Psoas muscle (tissue), 8 donors: ENCODE measurements at places on chromosomes 2 and 18. TPM values are rescaled to one million over a fixed set of nuclear protein-coding genes. Genes with fewer than 3 reads are reported as not detected.

HOXD1 gene
- total RNA-seq: not detected

DNA sequence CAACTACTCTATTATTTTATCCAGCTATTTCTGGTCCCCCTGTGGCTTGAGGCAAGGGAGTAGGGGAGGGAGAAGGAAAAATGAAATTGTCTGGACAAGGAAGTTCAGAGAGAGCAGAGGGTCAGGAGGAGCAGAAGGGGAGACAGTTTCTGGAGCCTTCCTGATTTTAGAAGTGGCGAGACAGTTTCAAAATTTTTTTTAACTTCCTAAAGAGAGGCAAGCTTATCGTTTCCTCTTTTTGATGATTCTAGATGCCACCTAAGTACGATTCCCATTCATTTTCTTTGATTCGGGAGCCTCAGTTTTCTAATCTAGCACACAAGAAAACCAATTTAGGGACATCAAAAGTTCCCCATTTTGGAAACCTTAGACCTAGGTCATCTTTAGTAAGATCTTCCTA lies 96.9 kb upstream of the B3GNT2 start:
- H3K27me3 ChIP-seq: no peaks in the 10 kb centered on the region
- H3K4me1 ChIP-seq: peaks cover 3% of the 10 kb centered on the region
- no peak for DNase-seq
- H3K27ac ChIP-seq: no peak overlapping the region

- DNase-seq: no peak
- no peaks in the 10 kb centered on the region for H3K27me3 ChIP-seq
- no peaks in the 10 kb centered on the region for H3K36me3 ChIP-seq
- no peak overlapping the region for H3K27ac ChIP-seq
- no peak overlapping the region for H3K4me3 ChIP-seq
- peaks cover 13% of the 10 kb centered on the region for H3K4me1 ChIP-seq
Observed at GRCh38 chr18:35161485-35161884, 79.3 kb upstream of the ZNF397 start.

DNA sequence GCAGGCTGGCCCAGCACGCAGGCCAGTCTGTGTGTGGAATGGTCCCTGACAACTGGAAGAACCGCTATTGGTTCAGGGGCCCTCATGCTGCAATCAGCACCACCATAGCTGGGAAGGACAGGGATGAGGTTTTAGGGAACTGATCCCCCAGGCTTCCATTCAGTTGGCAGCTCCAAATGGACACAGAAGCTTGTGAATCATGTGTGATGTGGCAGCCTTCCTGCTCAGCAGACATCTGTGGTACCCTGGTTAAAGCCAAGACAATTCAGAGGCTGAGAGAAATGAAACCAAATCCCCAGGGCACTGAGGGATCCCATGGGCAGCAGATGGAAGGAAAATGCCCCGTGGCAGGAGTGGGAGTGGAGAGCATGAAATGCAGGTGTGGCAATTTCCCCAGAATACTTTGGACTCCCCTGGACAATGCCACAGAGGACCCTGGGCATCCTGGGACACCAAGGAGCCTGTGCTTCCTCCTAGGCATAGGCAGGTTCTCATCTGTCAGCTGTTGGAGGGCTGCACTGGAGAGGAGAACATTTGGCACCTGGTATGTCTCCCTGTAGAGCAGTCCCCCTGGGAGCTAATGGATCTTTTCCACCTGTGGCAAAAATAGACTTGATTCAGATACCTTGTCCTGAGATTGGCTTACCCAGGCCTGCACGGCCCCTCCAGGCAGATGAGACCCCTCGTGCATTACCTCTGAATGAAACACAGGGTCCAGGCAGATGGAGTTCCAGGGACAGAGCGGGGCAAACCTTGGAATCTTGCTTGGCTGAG lies 162.2 kb upstream of the BCL2L11 start:
- no peak overlapping the region for H3K4me3 ChIP-seq
- no peaks in the 10 kb centered on the region for H3K27me3 ChIP-seq
- DNase-seq: no peak
- H3K36me3 ChIP-seq: no peaks in the 10 kb centered on the region
- H3K4me1 ChIP-seq: no peaks in the 10 kb centered on the region
- H3K27ac ChIP-seq: no peak overlapping the region

GRCh38 chr2:124437811-124438210 lies 412.7 kb downstream of the CNTNAP5 start:
- H3K4me1 ChIP-seq: no peaks in the 10 kb centered on the region
- no peak for DNase-seq
- no peak overlapping the region for H3K27ac ChIP-seq
- H3K36me3 ChIP-seq: no peaks in the 10 kb centered on the region
- no peak overlapping the region for H3K4me3 ChIP-seq
- no peaks in the 10 kb centered on the region for H3K27me3 ChIP-seq

GALNT5 gene
- not detected for total RNA-seq

DNA sequence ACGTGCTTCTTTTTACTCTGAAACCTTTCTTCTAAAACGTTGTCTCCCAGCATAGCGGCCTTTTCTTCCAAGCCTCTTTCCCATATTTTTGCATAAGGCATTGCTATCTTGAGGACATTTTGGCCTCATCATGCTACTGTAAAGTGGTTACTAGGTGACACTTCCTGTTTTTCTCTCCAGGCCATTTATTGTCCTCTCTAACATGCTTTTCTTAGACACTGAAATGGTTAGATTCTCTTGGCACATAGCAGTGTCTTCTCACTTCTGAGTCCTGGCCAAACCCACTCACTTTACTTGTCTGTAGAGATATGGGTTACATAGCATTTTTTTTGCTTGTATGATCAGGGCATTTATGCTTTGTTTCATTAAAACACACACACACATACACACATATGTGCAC lies 50.1 kb upstream of the KCNH7 start:
- no peak overlapping the region for H3K4me3 ChIP-seq
- H3K36me3 ChIP-seq: no peaks in the 10 kb centered on the region
- no peaks in the 10 kb centered on the region for H3K4me1 ChIP-seq
- H3K27me3 ChIP-seq: no peaks in the 10 kb centered on the region
- no peak overlapping the region for H3K27ac ChIP-seq

DNA sequence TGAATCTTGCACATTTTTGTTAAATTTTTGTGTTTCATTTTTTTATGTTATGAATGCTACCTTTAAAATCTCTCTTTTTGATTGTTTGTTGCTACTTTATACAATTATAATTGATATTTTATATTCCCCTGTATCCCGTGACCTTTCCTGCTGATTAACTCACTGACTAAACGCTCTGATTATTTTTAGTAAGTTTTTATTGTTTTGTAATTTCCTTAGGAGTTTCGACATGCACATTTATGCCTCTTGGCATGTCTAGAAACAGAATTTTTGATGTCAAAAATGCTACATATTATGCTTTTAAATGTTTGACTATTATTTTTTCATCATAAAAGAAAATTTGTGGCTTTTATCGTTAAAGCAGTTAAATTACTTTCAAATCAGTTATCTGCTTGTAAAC lies 1131.6 kb upstream of the TMEFF2 start:
- H3K27ac ChIP-seq: no peak overlapping the region
- no peak overlapping the region for H3K4me3 ChIP-seq
- no peaks in the 10 kb centered on the region for H3K27me3 ChIP-seq
- no peak for DNase-seq

DNA sequence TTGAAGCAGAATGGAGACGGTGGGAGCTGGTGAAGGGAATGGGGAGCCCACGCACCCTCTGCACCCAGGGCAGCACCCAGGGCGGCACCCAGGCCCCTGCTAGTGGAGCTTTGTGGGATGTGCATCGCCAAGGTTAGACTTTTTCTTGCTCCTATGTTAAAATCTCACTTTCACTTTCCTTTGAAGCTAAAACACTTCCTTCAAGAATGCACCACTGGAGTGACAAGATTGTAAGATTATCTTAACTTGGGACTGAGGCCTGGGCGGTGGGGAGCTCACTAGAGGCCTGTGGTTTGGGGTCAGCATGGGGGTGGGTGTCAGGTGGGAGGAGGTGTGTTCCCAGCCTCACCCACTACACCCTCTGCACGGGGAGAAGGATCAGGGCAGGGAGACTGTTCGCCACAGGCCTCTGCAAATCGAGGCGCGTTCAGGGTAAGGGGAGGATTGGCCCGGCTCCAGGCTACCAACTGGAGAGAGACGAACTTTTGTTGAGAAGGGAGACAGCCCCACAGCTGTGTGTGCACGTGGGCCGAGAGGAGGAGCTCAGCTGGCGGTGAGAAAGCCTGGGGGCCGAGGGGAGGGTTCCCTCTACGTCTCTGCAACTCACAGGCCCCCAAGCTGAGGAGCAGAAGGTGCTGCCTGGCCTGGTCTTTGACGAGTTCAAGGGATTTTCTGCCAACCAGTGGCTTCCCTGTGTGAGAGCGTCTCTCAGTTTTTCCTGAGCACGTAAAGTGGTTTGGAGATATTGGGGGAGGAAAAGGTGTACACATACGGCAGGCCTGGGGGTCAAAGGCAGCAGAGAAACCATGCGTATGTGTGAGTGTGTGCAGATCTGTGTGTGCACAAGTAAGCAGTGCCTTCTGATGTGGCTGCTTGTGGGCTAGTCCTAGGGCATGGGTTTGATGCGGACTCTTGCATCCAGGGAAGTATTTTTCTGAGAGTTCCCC lies 147.7 kb downstream of the KLHL29 start:
- no peak overlapping the region for H3K4me3 ChIP-seq
- no peak overlapping the region for H3K27ac ChIP-seq
- H3K27me3 ChIP-seq: no peaks in the 10 kb centered on the region
- H3K4me1 ChIP-seq: peaks cover 4% of the 10 kb centered on the region

DNA sequence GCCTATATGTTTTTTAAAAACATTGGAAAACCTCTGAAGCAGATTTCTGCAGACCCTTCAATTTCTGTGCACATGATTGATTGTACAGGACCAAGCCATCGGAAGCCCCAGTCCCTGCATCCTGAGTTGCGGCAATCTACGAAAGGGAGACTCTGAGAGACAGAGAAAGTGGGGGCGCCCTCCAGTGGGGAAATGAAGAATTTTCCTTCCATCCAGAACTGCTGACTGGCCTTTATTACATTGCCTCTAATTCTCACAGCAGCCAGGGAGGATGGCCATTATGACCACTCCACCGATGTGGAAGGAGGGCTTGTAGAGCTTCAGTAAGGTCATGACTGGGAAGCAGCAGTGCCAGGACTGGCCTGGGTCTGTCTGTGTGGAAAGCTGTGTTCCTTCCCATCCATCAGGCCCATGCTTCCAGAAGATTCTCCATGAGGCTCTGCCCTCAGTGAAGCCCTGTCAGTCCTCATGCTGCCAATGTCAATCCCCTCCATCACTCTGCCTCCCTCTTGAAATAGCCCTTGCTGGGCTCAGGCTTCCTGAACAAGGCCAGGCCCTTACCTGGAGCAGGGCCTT lies 20.0 kb upstream of the RESP18 start:
- no peaks in the 10 kb centered on the region for H3K27me3 ChIP-seq
- no peak overlapping the region for H3K4me3 ChIP-seq
- H3K27ac ChIP-seq: no peak overlapping the region
- DNase-seq: no peak
- H3K36me3 ChIP-seq: no peaks in the 10 kb centered on the region

DNA sequence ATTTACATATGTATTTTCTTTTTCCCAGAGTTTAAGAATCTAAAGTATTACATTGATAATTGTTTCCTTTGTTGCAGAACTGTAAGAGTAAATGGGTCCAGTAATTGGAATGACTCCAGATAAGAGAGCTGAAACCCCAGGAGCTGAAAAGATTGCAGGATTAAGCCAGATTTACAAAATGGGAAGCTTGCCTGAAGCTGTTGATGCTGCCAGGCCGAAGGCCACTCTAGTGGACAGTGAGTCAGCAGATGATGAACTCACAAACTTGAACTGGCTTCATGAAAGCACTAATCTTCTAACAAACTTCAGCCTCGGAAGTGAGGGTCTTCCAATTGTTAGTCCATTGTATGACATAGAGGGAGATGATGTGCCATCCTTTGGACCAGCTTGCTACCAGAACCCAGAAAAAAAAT lies 183.8 kb upstream of the STON1 start:
- peak overlapping the region; percentile 77 for H3K27ac ChIP-seq
- no peaks in the 10 kb centered on the region for H3K27me3 ChIP-seq
- peaks cover 38% of the 10 kb centered on the region for H3K4me1 ChIP-seq
- peak; percentile 53 for DNase-seq
- H3K36me3 ChIP-seq: no peaks in the 10 kb centered on the region
- H3K4me3 ChIP-seq: peak overlapping the region; percentile 54

DPP10 gene
- total RNA-seq: not detected

DNA sequence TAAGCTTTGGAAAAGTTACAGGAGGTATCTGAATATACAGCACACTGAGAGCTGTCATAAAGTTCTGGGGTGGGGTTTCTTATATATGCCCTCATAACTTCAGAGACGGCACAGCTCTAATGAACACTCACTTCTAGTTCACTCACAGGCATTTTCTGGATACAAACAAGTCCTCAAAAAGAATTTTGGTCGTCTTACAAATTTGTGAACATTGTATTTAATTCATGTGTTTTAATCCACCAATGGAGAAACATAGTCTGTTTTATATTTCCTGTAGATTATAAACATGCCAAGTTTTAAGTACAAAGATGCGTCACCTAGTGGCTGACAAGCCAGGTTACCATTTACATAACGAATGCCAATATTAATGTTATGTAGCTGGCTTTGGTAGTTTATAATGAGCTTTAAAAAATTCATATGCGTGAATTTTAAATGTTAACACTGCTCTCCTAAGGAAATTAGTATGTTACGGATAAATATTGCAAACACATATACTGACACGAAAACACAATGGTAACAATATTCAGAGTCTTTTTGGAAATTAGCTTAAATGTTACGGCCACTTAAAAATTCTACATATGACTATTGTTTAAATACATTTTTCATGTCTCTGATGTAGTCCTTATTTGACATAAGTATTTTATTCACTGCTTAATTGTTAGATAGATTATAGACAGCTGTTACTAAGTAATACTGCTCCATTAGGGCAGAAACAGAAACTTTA lies 2.5 kb downstream of the COL3A1 start:
- no peaks in the 10 kb centered on the region for H3K36me3 ChIP-seq
- no peaks in the 10 kb centered on the region for H3K4me1 ChIP-seq
- peak overlapping the region; percentile 60 for H3K27ac ChIP-seq
- DNase-seq: no peak
- no peaks in the 10 kb centered on the region for H3K27me3 ChIP-seq

DNA sequence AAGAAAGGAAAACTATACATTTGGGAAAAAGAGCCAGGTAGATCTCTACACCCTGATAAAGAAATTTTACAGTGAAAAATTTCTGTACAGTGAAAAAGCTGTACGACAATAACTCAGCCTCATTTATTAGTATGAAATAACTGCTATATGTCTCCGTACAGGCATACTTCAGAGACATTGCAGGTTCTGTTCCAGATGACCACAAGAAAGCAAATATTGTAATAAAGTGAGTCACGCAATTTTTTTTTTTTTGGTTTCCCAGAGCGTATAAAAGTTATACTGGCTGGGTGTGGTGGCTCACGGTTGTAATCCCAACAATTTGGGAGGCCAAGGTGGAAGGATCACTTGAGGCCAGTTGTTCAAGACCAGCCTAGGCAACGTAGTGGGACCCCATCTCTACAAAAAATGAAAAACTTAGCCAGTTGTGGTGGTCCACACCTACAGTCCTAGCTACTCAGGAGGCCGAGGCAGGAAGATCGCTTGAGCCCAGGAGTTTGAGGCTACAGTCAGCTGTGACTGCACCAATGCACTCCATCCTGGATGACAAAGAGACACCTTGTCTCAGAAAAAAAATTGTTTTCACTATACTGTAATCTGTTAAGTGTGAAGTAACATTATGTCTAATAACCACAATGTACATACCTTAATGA lies 28.2 kb upstream of the AMMECR1L start:
- DNase-seq: no peak
- H3K27ac ChIP-seq: no peak overlapping the region
- H3K36me3 ChIP-seq: no peaks in the 10 kb centered on the region
- no peak overlapping the region for H3K4me3 ChIP-seq

GLI2 gene
- 0.81 TPM for total RNA-seq
